ENCODE measurements at places on chromosomes 2 and 18.

DNA sequence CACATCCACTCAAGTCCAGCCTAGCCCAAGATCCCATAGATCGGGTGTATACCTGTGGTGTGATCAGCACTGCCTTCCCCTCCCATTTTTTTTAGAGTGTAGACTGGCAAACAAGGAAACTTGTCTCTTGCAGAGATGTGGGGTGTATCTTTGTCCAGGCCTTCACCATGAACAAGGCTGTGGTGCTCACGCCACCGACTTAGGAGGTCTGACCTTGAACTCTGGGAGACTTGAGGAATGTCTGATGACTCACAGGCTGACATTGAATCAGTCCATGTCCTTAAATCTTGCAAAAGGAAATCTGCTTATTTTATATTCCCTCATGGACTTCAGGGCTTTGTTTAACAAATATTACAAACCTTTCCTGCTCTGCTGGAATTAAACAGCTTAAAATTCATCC is 4.5 kb upstream of the CTIF start:
- no peak for DNase-seq

DNA sequence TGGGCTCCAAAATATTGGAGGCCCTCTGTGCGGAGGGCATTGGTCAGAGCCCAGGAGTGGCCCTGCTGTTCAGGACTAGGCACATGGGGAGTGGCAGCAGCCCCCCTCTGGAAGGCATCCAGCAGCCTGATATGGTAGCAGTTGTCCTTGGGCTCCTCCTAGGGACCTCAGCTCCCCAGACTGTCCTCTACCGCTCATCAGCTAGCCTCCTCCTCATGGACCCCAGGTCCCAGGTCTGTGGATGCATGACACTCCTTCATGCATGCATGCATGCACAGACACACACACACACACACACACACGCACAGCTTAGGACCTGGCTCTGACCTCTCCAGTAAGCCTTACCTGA is 15.4 kb upstream of the ATP6V1B1 start:
- no peak for DNase-seq

DNA sequence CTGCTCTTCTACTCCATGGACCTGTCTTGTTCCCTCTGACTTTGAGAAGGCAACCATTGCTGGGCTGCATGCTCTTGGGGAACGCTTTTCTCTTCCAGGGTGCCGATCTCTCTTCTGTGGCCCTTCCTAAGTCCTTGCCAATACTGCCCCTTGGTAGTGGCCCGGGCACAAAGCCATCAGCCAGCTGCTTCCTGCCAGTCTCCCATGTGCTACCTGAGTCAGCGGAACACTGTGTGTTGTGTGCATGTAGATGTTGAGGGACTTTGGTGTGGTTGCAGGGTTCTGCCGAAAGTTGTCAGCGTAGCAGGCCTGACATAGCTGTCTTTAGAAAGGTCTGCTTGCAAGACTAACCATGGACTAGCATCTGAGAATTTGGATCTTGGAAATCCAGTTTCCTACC is 35.4 kb downstream of the MGAT5 start:
- DNase-seq: no peak

DNA sequence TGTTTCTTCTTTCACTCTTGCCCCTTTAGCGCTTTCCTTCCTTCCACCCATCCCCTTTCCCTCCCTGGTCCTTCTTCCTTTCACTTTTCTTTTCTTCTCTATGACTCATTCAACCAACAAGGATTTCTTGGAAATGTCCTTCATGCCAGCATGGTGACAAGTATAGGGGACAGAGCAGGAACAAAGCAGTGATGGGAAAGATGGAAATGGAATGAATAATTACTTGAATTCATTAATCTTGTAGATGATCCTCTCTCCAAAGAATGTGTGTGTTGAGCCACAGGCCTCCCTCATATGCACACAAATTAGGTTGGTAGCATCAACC is 1.5 kb downstream of the VAMP5 start:
- DNase-seq: no peak

DNA sequence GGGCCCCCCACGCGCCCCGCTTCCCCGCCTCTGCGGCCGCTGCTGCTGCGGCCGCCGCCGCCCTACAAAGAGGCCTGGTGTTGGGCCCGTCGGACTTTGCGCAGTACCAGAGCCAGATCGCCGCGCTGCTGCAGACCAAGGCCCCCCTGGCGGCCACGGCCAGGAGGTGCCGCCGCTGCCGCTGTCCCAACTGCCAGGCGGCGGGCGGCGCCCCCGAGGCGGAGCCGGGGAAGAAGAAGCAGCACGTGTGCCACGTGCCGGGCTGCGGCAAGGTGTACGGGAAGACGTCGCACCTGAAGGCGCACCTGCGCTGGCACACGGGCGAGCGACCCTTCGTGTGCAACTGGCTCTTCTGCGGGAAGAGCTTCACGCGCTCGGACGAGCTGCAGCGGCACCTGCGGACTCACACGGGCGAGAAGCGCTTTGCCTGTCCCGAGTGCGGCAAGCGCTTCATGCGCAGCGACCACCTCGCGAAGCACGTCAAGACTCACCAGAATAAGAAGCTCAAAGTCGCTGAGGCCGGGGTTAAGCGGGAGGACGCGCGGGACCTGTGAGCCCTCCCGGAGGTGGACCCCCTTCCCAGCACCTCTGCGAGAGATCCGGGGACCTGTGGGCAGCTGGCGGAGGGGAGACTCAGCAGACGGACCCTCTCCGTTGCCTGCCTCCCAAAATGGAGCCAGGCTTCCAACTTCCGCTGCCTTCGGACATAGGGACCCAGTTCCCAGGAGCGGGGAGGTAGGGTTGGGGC is 1.9 kb downstream of the SP5 start:
- no peak for DNase-seq

DNA sequence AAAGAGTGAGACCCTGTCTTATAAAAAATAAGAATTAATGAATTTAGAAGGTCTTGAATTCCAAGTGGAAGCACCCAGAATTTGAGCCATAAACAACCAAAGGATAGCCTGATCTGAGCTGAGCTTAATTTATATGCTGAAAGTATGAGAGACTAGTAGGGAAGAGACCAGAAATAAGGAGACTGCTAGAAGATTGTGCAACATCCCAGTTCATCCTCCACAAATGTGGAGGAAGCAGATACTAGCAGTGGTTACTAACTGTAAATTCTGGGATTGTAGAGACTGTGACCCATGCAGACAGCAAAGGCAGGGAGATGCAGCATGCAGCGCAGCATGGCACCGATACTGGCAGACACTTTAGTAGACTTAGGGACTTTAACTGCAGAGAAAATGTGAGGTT is 1.5 kb upstream of the SULT1C2 start:
- no peak for DNase-seq

DNA sequence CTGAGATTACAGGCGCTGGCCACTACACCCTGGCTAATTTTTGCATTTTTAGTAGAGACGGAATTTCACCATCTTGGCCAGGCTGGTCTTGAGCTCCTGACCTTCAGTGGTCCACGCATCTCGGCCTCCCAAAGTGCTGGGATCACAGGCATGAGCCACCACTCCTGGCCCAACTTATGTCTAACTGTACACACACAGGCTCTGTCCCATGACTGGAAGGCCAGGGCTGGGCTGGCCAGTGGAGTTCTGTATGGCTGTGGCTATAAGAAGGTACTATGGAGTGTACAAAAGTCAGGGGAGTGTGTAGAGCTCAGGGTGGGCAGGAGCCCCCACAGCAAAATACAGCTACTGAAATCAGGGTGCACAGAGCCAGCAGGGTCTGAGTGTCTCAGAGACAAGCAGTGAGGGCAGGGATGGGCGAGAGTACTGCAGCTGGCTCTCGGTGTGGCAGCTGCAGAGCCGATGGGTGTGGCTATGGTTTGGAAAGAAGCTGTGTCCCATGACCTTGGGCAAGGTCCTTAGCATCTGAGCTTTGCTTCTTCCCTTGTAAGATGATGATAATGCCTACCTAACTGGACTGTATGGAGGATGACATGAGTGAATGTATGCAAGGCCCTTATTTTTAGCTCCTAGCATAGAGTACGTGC is 10.4 kb upstream of the MSGN1 start:
- no peak for DNase-seq

- no peak for DNase-seq
These were observed 484.3 kb downstream of the PTPRM start for GRCh38 chr18:8051453-8051852.

- no peak for DNase-seq
These were observed 82.7 kb upstream of the POMC start for GRCh38 chr2:25251071-25251421.

GRCh38 chr18:75438891-75439290 is 11.4 kb upstream of the SMIM21 start:
- no peak for DNase-seq

DNA sequence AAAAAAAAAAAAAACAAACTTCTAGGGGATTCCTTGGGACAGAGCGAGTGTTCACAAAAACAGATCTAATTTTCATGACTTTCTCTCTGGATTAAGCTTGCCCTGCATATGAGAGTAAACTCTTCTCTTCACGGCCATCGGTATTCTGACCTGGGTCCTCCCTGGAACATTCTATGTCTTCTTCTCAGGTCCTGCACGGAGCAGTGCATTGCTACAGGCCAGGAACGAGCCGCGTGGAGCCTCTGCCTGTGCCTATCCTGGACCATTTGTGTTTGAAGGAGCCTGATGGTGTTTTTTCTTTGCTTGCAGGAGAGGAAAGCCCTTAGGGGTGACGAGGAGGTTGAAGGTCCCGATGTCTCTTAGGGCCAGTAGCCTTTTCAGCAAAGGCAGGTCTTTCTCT is 1.8 kb upstream of the OXER1 start:
- DNase-seq: no peak

GRCh38 chr2:235414422-235414821 is 79.4 kb upstream of the AGAP1 start:
- no peak for DNase-seq

DNA sequence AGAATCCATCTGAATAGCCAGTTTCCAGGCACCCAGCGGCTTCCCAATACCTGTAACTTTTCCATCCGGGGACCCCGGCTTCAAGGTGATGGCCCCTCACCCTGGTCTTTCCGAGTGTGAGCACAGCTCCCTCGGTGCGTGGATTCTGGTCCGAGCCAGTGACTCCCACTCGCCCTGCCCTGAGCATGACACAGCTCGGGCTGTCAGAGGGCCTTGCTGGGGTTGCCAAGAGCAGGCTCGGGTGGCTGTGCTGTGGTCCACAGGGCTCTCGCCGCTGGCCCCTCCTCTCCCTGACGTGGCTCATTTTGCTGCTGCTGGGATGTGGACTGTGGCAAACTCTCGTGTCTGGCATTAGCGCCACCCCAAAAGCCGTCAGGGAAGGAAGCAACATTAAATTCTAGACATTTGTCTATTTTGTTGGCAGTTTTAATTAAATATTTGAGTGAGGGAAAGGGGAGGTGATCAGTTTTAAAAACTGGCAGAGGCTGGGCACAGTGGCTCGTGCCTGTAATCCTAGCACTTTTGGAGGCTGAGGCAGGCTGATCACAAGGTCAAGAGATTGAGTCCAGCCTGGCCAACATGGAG is 5.6 kb upstream of the ESPNL start:
- DNase-seq: no peak
